ENCODE measurements at places on chromosomes 7 and 10.

GRCh38 chr10:86579883-86580520, 58.4 kb upstream of the WAPL start:
- DNase-seq = no peak

GRCh38 chr7:20305726-20306125, 25.0 kb upstream of the ITGB8 start:
- DNase-seq = no peak

DNA sequence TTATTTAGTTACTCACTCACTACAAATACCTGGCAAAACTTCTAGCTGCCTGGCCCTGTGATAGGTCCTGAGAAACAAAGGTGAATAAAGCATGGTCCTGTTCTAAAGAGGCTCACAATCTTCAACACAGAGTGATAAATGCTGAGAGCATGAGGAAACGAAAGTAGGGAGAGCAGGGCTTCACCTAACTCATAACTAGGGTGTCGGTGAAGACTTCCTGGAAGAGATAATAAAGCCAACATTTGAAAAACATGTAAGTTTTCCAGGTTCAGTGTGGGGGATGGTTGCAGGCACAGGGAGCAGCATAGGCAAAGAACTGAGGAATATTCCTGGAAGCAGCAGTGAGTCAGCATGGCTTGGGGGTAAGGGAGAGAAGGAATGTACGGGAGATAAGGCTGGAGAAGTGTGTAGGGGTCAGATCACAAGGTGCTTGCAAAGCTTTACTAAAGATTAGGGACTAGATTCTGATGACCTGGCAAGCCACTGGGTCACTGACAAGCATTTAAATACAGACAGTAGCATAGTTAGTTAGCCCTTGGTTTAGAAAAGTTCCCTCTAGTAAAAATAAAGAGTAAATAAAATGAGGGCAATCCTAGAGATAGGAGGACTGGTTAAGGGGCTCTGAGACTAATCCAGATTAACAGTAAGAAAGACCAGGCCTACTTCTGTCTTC, 5.1 kb downstream of the KEL start:
- no peak for DNase-seq

DNA sequence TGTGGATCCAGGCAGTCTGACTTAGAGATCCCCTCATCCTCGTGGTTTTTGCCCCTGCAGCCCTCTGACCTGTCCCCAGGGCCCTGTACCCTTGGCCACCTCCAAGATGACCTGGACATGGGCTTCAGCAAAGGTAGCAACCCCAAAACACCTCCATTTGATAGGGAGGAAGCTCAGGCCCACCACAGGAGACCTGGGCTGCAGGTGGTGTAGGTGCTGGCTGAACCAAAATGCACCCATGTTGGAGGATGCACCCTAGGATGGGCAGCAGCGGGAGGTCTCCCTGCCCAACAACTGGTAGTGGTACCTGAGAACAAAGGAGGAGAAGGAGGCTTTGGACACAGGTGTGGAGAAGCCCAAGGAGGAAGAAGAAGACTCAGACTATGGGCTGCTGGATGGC, 188.7 kb downstream of the ZNF716 start:
- DNase-seq = no peak

DNA sequence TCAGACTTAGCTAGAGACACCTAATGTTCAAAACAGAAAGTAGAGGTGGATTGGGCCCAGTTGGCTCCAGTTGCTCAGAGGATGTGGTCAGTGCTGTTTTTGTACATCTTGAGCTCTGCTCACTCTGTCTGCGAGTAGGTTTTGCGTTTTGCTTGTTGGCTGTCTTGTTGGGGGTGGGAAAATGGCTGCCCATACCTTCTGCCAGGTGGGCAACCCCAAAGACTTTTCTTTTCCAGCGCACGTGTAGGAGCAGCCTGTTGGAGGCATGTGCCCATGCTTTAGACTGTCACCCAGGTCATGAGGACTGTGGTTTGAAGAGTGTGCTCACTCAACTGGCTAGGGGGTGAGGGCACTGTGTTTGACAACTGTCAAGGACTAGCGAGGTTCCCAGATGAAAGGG, 73.9 kb downstream of the KAT6B start:
- DNase-seq = no peak

DNA sequence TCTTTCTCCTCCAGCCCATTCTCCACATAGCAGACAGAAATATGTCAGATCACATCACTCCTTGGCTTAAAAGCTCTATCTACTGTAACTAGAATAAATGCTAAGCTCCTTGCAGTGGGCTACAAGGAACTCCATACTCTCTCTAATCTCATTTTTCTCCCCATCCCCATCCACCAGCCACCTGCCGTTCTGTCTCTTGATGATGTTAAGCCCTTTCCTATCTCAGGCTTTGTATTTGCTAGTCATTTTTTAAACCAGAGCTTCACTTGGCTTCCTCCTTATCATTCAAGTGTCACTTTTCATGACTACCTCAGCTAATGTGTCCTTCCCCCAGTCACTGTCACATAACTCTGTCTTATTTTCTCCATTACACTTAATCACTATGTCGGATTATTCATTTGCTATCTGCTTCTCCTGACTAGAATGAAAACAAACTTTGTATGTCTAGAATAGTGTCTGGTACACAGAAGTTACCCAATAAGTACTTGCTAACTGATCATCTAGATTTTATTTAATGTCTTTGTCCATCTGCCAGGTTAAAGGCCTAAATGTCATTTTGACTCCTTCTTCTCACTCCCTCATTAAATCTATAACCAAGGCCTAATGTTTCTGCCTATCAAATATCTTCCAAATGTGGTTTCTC, 87.2 kb upstream of the RPA3 start:
- no peak for DNase-seq

- DNase-seq = peak; percentile 46
These were observed 5.2 kb upstream of the MYH16 start for GRCh38 chr7:99267481-99267840.

GRCh38 chr10:57791546-57791945, 476.1 kb downstream of the IPMK start:
- no peak for DNase-seq

DNA sequence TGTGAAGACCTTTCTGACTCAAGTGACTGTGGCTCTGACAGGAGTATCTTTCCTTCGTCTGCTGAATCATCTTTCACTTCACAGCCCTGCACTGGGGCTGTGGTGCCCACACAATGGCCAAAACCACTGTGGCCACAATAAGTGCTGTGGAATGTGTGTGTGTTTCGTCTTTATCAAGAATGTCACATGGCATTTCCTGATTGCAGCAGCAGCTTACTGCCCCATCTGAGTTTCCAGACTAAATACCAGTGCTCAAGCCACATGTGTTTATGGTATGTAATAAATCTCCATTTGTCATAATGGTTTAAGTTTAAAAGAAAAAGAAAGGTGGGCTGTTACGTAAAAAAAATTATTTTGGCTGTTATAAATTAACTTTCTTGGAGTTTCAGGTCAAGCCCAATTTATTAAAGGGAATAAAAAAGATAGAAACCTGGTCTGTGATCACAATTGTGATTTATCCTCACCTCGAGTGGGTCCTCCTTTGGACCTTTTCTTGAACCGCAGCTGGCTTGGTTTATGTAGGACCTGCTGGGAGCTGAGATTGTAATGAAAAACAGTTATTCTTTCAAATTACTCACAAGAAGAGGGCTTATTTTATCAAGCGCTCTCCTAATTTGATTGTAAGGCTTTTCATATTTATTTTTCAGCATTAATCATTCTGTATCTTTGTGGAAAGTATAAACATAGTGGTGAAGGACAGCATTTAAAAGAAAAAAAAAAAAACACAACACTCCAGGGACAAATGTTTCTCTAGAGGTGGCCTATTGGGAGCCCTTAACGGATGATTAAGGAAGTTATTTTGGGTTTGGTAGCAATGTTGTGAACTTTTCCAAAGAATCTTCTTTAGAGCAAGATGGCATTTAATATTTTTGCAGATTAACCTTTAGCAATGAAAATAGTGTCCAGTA, 116.2 kb downstream of the LRMDA start:
- DNase-seq = peak; percentile 62

GRCh38 chr10:48885376-48885775, 54.3 kb downstream of the LRRC18 start:
- DNase-seq = no peak

- DNase-seq = no peak
These were observed 227.9 kb upstream of the SHH start for GRCh38 chr7:156039971-156040677.

GRCh38 chr7:158991824-158992621, 135.7 kb downstream of the DYNC2I1 start:
- no peak for DNase-seq

DNA sequence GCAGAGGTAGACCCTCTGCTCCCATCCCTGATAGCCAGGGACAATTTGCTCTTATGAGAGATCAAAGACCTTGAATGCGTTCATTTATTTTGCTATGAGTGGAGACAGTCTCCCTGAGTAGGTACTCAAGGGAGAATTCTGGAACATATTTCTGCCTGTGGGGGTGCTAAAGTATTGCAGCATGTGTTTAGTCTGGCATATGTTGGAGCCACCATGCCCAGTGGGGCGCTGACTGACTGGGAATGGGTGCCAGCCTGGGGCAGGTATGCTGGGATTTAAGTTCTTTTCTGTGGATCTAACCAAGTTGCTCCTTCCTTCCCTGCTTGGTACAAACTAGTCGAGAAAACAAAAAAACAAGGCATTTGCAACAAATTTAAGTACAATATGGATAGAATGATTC, 99.1 kb downstream of the JCAD start:
- DNase-seq = no peak

- DNase-seq = no peak
These were observed 13.2 kb downstream of the AKR1B15 start for GRCh38 chr7:134562136-134562535.

DNA sequence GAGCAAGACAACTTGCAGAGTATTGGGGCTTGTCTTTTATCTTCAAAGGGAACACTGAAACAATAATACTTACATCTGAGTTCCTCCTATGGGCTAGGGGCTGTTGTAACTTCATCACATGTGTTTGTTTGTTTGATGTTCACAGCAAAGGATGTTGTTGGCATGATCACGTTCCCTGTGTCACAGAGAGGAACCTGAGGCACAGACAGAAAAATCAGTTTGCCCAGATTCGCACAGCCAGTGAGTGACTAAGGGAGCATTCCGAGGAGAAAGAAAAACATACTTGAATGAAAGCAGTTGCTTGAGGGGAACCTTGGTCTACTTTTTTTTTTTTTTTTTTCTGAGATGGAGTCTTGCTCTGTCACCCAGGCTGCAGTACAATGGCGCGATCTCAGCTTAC, 87.2 kb upstream of the PFKP start:
- no peak for DNase-seq

- no peak for DNase-seq
These were observed 191.2 kb downstream of the DYNC1I1 start for GRCh38 chr7:95963446-95963990.

DNA sequence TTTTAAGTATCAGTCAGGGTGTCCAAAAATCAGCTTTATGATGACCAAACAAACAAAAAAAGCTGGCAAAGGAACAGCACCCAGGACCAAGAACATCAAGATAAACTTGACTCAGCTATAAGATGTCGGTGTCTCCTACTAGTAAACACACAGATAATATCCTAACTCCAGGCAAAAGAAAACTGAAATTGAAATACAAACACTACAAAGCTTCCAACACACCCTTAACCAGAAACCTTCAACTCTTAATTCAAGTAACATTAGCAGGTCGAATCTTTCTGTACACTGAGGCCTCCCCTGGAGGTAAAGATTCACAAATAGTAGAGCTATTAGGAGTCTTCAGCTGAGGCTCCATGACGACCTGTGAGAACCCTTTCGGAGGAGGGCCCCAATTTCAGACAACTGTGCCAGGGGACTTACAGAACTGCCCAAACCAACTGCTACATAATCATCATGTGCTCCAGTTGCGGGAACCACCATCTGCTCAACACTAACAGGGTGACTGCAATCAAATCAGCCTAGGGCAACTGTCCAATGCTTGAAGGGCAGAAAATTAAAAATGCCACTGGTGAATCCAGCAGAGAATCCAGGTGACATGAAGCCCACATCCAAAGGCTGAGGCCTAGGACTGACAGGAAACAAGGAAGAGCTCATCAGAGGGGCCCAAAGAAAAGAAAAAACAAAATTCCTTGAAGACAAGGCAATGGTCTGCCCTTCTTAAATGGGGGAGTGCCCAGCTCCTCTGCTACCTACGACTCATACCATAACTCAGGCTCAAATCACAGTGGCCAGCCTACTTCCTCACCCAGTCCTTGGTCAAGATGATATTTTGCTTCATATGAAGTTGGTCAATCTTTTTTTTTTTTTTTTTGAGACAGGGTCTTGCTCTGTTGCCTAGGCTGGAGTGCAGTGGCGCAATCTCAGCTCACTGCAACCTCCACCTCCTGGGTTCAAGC, 20.0 kb downstream of the XPNPEP1 start:
- peak; percentile 25 for DNase-seq

DNA sequence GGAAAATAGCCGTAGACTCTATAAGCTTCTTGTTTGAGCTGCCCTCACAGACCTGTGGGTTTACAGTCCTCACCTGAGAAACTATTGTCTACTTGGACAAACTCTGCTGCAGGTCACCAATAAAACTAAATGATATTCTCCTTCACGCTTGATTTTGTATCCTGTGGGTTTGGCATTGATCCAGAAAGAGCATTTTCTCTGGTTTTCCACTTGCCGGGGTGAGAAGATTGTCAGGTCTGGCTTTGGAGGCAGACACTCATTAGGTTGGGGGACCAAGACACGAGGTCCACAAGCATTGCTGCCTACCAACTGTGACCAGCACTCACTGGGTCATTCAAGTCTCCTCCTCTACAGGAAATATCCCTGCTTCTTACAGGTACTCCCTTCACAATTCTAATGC, 68.5 kb downstream of the CDC14C start:
- DNase-seq = no peak

GRCh38 chr10:65788271-65788670, 1137.6 kb upstream of the LRRTM3 start:
- no peak for DNase-seq

DNA sequence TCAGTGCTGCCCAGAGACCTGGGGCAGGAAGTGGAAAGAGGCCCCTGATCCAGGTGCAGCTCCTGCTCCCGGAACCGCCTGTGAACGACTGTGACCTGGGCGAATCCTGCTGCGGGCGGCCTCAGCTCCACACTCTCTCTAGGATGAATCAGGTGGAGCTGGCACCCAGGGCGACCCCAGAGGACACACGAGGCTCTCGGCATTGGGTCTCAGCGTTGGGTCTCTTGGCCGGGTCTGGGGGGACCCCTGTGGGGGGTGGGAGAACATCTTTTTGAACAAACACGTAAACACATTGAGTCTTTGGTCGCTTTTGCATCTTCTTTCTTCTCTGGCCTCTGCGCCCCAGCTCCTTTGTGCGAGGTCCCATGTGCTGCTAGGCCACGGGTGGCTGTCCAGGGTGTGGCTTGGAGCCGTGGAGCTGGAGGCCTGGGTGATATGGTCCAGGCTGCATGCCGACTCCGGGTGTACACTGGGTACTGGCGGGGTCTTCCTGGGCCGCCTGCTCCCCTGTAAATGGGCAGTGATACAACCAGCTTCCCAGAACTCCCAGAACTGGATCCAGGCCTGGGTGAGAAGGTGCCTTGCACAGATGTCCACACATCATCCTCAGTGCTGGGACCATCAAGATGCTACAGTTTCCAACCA, 435.8 kb downstream of the DNAJB6 start:
- DNase-seq = no peak

GRCh38 chr7:22662556-22663356, 64.2 kb upstream of the IL6 start:
- DNase-seq = no peak

GRCh38 chr10:96138102-96138501, 8.0 kb downstream of the ZNF518A start:
- no peak for DNase-seq

All from HTR-8/SVneo (cell line).